ENCODE measurements at places on chromosomes 4 and X.

GRCh38 chr4:79584902-79585301 is 176.9 kb upstream of the GK2 start:
- DNase-seq, result no peak

GRCh38 chrX:134948333-134949241 is 42.2 kb upstream of the SMIM10 start:
- no peak for DNase-seq

- no peak for DNase-seq
These were observed 11.3 kb upstream of the SLC2A9 start for GRCh38 chr4:10032625-10033024.

- DNase-seq, result no peak
These were observed 41.9 kb upstream of the PDLIM3 start for GRCh38 chr4:185576962-185577950.

DNA sequence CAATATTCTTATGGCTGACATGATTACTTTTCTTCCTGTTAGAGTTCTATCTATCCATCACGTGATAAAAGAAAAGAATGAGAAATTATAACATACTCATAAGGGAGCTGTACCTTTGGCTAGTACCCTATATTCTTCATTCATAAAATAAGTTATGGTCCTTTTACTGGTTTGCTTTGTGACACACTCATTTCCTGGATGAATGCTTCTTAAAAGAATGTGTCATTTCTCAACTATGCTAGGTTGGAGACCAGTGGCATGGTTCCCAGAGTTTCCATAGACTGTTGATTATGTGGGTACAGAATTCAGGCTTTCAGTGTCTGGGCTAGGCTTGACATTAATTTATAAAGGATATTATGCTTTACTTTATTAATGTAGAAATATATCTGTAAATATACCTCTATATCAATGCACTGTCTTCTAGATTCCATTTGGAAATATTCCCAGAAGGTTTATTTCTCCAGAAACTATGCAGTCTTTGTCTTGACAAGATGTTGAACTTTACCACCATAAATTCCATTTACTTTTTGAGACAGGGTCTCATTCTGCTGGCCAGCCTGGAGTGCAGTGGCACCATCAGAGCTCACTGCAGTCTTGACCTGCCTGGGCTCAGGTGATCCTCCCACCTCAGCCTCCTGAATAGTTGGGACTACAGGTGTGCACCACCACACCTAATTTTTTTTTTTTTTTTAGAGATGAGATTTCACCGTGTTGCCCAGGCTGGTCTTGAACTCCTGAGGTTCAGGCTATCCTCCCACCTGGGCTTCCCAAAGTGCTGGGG is 23.8 kb downstream of the NUDT6 start:
- no peak for DNase-seq

DNA sequence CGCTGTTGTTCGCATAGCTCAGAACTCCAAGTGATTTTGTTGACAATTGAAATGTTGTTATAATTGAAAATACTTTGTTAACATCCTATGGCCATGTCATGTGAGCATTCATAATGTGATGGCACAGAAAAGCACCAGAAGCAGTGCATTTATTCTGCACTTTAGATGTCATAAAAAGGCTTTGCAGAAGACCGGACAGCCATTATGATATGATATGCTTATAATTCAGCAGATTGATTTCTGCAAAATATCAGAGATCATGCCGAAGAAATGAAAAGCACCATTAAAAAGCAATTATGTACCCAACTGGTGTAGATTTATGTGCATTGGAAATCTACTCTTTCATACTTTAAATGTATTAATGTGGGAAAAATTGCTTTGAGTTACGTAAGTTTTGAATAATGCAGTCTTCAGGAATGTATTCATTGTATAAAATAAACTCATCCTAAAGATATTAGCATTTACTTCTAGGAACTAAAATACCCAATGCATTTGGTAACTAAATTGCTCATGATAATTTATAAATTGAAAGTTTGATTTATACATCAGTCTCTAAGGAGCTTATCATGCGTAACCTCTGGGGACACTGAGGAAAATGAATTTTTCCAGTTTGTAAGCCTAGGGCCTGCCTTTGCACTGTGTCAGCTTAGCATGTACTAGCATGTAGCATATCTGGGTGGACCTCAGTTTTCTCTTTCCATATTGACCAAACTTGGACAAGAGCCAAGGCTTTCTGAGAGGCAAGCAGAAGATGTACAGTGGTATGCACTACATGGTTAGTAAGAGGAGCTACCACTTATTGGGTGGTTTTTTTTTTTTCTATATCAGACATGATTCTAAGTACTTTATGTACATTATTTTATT is 43.6 kb downstream of the TLR10 start:
- no peak for DNase-seq

DNA sequence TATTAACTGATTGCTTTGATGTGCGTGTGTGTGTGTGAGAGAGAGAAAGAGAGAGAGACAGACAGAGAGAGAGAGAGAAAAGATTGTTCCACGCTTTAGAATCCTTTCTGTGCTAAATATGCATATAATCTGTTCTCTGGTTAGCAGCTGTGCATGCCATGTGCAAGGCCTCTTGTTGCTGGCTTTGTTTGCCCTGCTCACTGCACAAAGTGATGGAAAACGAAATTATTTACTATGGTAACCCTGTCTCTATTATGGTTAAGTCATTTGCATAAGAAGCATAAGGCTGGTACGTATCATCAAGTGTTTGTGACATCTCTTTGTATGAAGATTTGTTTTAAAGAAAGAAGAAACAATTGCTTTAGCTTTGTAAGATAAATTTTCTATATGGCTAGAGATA is 190.2 kb upstream of the POF1B start:
- no peak for DNase-seq

- DNase-seq, result no peak
These were observed 1.6 kb downstream of the SLC35A2 start for GRCh38 chrX:48909703-48910294.

- DNase-seq, result no peak
These were observed 77.5 kb downstream of the HCCS start for GRCh38 chrX:11188664-11189063.

GRCh38 chrX:17488036-17488435 is 113.0 kb downstream of the NHS start:
- DNase-seq, result no peak

DNA sequence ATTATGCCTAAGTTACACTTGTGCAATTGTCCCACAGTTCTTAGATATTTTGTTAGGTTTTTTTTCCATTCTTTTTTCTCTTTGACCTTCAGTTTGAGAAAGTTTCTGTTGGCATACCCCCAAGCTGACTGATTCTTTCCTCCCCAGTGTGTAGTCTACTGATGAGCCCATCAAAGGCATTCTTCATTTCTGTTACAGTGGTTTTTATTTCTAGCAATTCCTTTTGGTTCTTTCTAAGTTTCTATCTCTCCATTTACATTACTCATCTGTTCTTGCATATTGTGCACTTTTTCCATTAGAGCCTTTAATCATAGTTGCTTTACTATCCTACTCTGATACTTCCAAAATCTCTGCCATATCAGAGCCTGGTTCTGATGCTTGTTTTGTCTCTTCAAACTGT is 31.9 kb downstream of the CASP6 start:
- DNase-seq, result no peak

GRCh38 chrX:63751481-63751880 is 33.5 kb downstream of the ARHGEF9 start:
- DNase-seq, result no peak

DNA sequence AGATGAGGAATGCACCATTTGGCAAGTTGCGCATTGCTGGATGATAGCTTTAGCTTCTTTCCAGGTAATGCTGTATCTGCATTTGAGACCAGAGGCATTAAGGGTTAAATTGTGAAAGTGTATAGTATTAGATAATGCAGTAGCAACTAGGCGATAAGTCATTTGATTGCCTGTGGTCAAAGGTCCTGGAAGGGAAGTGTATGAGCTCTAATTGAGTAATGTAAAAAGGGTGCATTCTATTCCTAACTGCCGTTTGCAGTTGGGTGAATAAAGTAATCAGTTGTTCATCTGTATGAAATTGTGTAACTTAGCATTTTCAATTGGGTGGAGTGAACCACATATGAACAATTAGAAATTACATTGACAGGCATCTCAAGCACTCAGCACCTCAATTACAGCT is 54.5 kb upstream of the WDR1 start:
- no peak for DNase-seq

GRCh38 chr4:101020956-101021355 is 326.4 kb downstream of the PPP3CA start:
- no peak for DNase-seq

DNA sequence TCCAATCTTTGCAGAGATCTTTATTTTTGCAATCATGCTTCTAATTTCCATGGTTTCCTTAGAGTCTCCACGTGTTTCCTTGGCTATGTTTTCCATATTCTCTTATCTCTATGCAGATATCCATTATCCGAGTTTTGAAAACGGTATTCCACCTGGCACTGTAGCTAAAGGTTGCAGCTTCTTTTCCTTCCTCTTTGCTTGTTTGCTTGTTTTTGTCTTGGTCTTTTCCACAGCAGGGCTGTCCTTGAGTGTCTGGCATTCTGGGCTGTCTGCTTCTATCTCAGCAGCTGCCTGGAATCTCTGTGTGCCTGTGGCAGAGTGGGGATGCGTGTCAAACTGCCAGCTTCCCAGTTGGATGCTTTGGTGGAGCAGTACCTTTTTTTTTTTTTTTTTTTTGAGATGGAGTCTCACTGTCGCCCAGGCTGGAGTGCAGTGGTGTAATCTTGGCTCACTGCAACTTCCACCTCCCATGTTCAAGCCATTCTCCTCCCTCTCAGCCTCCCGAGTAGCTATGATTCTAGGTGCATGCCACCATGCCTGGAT is 46.9 kb downstream of the WFS1 start:
- no peak for DNase-seq

GRCh38 chr4:111666826-111667360 is 478.4 kb upstream of the FAM241A start:
- DNase-seq, result no peak

DNA sequence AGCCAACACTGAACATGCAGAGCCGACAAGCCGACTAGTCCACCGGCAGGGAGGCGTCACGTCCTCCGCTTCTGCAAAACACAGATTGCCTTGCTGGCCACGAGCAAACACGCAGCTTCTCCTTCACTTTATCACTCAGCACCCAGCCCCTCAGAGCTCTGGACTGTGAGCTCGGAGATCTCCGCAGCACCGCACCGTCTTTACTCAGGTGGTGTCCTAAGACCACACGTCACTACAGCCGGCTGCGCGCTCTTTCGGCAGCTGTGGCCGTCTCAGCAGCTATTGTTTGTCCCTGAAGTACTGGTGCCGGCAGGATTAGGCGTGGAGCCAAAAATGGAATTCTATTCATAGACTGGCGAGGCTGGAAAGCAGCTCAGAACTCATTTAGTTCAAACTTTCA is 72.0 kb downstream of the FAT1 start:
- no peak for DNase-seq

DNA sequence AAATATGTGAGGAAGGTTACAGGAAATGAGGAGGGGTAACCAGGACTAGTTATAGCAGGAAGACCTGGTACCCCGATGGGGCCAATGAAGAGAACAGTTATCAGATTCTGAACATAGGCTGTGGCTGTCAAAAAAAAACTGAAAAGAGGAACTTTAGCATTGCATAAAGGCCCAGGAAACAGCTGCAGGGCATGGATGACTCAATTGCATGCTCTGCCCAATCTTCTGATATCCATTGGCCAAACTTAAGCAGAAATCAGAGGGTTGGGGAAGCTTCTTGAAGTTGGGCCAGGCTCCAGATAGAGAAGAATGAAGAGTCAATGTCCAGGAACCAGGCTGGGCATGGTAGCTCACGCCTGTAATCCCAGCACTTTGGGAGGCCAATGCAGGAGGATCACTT is 1222.4 kb upstream of the PRKX start:
- DNase-seq, result no peak

DNA sequence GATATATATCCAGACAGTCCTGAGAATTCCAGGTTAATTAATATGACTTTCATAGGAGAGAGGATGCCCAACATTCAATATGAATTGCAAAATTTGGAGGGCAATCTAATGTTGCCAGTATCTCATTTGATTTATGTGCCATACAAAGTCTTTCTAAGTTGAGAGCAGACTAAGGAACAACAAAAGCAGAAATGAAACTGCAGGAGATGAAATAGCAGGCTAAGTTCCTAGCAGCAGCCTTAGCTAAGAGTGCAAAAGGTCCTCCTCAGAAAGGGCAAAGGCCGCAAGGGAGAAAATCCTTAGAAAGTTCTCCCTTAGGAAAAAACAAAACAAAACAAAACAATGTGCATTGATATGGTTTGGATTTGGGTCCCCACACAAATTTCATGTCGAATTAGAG is 602.9 kb upstream of the HTR2C start:
- no peak for DNase-seq

GRCh38 chr4:124032035-124032434 is 635.4 kb downstream of the SPRY1 start:
- DNase-seq, result no peak

DNA sequence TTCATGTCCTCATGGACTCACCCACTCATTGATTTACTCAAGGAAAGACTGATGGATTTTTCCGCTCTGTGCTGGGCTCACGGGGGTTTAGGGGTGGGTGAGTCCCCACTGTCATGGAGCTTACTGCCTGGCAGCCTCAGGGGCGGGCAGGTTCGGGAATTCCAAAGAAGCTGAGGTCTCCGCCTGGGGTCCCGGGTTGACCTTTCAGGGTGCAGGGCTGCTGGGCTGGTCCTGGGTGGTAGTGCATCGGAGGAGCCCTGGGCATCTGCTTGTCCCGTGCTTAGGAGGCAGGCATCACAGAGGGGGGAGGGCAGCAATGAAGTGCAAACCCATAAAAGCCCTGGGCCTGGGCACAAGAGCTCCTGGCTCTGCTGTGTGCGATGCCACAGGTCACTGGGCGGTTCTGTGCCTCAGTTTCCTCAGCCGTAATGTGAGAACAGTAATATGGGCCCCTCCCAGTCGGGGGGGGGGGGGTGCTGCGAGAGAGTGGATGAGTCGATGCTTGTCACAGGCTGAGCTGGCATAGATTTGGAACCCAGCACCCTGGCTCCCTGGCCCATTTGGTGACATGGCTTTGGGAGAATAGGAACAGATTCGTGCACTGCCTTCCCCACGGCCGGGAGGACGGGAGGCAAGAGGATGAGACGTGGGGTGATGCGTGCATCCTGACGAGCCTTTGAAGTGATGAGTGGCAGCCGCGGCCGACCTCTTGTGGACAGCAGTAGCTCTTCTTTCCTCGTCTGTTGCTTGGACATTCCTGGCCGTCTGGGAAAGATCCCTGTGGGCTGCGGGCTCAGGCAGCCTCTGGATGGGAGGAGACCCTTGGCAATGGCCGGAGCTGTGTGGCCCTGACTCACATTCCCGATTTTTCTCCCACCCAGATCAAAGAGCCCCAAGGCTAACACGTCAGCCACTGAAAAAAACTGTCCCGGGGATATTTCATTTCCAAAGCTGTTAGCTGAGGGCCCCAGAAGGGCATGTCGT is 42.0 kb downstream of the PSAPL1 start:
- no peak for DNase-seq

Data from SK-N-MC (cell line).